Osteoblast (primary cell): ENCODE measurements at places on chromosomes 3 and 15. TPM values are rescaled to one million over a fixed set of nuclear protein-coding genes. Genes with fewer than 3 reads are reported as not detected.
A peak's percentile ranks its signal among the peaks of the same experiment; 100 is the strongest.

FBXL2 gene
- total RNA-seq: 23.2 and 23.6 TPM in 2 replicates

SLC22A14 gene
- 0.29 and 0.36 TPM in 2 replicates for total RNA-seq

GALNT15 gene
- 6.5 and 7.1 TPM in 2 replicates for total RNA-seq

GP5 gene
- total RNA-seq: 0.29 and 0.36 TPM in 2 replicates

SST gene
- total RNA-seq: not detected in 2 replicates

PGBD4 gene
- 1.8 and 2.1 TPM in 2 replicates for total RNA-seq

KNL1 gene
- 3.5 and 3.6 TPM in 2 replicates for total RNA-seq

HTR3E gene
- not detected in 2 replicates for total RNA-seq

DNA sequence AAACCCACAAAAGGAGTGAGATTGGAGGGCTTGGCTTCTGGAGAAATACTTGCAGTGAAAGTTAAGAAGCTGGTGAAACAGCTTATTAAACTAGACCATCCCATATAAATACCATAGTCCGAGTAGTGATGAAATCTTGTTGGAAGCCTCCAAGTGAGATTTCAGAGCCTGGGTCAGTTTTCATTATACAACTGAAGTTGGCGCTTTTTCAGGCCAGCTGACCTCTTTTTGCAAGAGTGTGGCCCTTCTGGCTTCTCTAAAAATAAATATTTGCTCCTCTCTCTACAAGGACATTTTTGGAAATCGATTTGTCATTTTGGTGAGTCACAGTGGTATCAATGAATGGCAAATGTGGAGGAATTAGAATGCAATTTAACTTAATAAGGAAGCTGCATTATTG is 51.2 kb upstream of the THRB start:
- no peak for DNase-seq
- H3K4me1 ChIP-seq: no peaks in the 10 kb centered on the region
- no peak overlapping the region for H3K4me3 ChIP-seq
- no peaks in the 10 kb centered on the region for H3K27me3 ChIP-seq

DNA sequence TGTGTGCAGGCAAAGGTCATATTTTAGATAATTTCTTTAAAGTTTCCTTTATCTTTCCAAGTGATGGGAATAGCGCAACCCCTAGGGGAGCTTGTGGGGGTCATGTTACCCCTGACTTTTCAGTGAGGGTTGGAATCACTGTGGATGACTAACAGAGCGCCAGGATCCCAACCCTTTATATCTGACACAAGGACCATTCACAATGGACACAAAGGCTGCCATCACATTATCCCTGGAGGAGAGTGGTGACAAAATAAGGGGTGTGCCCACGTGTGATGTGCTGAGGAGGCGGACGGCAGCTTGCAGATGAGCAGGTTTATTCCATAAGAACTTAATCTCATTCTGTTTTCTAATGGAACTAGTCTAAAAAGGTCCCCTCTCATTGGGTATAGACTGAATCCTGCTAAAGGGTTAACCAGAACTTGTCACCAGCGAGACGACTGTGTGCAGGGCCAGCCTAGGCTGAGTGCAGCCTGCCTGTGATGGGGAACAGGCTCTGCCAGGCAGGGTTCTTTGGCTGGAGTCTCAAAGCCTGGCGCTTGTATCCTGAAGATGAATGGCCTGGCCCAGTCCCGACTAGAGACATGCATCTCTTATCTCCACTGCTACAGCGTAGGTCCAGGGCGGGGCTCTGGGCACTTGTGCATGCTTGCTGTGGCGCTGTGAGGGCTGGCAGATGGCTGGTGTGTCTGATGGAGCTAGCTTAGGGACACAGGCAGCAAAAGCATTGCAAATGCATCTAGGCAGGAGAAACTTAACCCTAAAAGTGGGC is 50.2 kb downstream of the CHDH start:
- no peak overlapping the region for H3K27ac ChIP-seq
- H3K4me3 ChIP-seq: no peak overlapping the region
- DNase-seq: no peak
- peaks cover 1% of the 10 kb centered on the region for H3K27me3 ChIP-seq
- H3K36me3 ChIP-seq: no peaks in the 10 kb centered on the region
- H3K4me1 ChIP-seq: no peaks in the 10 kb centered on the region

DNA sequence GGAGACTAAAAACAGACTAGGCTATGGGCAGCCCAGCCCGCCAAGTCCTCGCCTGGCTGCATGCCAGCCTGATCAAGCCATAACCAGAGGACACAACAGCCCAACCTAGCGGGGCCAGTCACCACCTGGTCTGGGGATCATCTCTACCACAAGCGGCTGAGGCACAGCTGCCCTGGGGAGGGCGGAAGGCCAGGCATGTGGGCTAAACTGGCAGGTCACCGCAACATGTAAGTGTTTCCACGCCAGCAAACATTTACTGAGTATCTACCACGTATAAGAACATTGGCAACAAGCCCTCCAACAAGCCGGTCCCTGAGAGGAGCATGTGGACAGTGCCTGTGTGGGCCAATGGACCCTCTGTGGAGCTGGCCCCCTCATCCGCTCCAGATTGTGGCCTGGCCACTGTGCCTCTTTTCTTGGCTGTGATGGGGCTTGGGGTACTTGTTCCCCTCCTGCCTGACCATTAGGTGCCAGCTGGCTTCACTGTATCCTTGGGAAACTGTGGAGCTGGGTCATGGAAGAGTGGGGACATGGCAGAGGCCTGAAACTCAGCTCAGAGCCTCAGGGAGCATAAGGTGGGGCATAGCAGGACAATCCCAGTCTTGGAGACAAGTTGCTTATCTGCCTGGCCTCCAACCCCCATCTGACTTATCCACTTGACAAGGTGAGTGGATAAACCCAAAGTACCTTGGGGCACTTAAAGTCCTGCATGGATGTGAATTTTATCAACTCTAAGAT is 9.0 kb downstream of the UBXN7 start:
- peaks cover 8% of the 10 kb centered on the region for H3K36me3 ChIP-seq
- no peaks in the 10 kb centered on the region for H3K27me3 ChIP-seq
- DNase-seq: peak; percentile 39

DNA sequence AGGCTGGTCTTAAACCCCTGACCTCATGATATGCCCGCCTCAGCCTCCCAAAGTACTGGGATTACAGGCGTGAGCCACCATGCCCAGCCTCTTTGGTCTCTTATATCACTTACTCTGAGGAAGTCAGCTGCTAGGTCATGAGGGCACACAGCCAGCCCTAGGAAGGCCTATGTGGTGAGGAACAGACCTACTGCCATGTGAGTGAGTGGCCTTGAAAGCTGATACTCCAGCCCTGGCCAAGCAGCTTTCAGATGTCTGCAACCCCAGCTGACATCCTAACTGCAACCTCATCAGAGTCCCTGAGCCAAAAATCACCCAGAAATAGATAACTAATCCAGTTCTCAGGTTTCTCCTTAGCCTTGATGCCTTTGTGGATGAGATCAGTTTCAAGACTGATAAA is 224.3 kb downstream of the EDEM1 start:
- no peaks in the 10 kb centered on the region for H3K27me3 ChIP-seq
- no peak overlapping the region for H3K4me3 ChIP-seq
- DNase-seq: no peak

- H3K36me3 ChIP-seq: no peaks in the 10 kb centered on the region
- no peak overlapping the region for H3K27ac ChIP-seq
- DNase-seq: no peak
- no peaks in the 10 kb centered on the region for H3K4me1 ChIP-seq
Measured at GRCh38 chr3:127351775-127352350, 64.0 kb upstream of the PRR20G start.

GRCh38 chr3:42632146-42632545 is 21.4 kb upstream of the ZBTB47 start:
- H3K36me3 ChIP-seq: peaks cover 78% of the 10 kb centered on the region
- no peak for DNase-seq
- no peaks in the 10 kb centered on the region for H3K4me1 ChIP-seq
- H3K27me3 ChIP-seq: no peaks in the 10 kb centered on the region
- no peak overlapping the region for H3K27ac ChIP-seq

GRCh38 chr3:160945336-160945735 is 159.8 kb downstream of the B3GALNT1 start:
- no peaks in the 10 kb centered on the region for H3K4me1 ChIP-seq
- H3K4me3 ChIP-seq: no peak overlapping the region
- H3K27me3 ChIP-seq: peaks cover 3% of the 10 kb centered on the region
- H3K36me3 ChIP-seq: no peaks in the 10 kb centered on the region
- DNase-seq: no peak

DNA sequence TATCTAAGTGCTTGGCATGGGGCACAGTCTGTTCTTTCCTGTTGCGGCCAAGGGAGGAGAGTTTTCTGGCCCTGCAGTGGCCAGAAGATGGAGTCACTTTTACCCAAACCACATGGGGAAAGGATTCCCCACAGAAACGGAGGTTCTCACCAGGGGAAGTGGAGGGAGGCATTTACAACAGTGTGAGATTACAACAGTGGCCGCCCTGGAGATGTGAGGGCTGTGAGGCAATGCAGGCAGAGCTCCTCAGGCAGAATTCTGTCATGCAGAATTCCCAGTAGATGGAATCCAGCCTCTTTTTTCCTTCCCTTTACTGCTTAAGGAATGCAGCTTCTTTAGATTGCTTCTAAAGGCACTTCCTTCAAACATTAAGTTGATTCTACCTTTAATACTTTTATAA is 83.1 kb downstream of the CACNA1D start:
- no peaks in the 10 kb centered on the region for H3K36me3 ChIP-seq
- H3K4me3 ChIP-seq: no peak overlapping the region
- no peaks in the 10 kb centered on the region for H3K27me3 ChIP-seq
- no peak overlapping the region for H3K27ac ChIP-seq
- H3K4me1 ChIP-seq: no peaks in the 10 kb centered on the region
- DNase-seq: no peak

GRCh38 chr15:77753281-77753873 is 120.7 kb upstream of the LINGO1 start:
- no peaks in the 10 kb centered on the region for H3K27me3 ChIP-seq
- DNase-seq: peak; percentile 93
- no peaks in the 10 kb centered on the region for H3K4me1 ChIP-seq

DNA sequence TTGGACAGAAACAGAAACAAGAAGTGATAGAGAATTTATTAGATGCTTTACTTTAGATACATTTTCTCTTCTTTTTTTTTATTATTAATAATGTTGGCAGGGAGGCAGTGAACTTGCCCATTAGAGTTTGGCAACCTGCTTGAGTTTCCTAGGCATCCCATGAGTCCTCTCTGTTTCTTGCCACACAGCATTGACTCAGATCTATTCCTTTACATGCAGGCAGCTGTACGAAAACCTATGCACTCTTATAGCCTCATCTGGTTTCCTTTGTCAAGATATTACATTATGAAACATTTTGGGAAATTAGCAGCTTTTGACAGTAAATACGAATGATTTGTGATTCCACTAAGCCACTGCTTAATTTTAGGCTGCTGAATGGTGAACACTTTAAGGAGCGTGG is 23.3 kb downstream of the IL1RAP start:
- DNase-seq: no peak
- H3K4me1 ChIP-seq: peaks cover 22% of the 10 kb centered on the region
- no peaks in the 10 kb centered on the region for H3K36me3 ChIP-seq
- H3K27me3 ChIP-seq: no peaks in the 10 kb centered on the region
- no peak overlapping the region for H3K4me3 ChIP-seq
- H3K27ac ChIP-seq: no peak overlapping the region

- H3K27ac ChIP-seq: no peak within 1 kb of the TSS
- peak; percentile 97 for DNase-seq
- no peaks in the 10 kb centered on the region for H3K4me1 ChIP-seq
- peak within 1 kb of the TSS; percentile 58 for H3K4me3 ChIP-seq
- peaks cover 47% of the 10 kb centered on the region for H3K27me3 ChIP-seq
Measured at GRCh38 chr15:73753250-73754130, at the start of gene INSYN1. Gene INSYN1 (minus strand): TSS chr15:73753351. CDS start chr15:73751130, 2,221 bp downstream.

DNA sequence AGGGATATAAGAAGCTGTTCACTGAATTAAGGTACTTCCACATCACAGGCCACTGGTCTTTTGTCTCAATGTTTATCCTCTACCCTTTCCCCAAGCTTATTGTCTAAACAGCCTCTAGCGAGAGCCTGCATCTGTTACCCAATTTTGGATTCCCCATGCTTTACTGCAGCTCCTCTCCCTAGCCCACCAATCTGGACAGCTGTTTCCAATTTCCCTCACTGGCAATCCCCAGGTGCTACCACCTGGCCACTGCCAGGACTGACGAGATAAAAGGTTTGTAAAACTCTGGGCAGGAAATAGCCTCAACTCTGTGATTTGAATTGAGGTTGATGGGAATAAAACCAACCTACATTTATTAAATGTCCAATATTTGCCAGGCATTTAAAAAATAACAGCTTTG is 58.0 kb upstream of the TEX9 start:
- DNase-seq: no peak
- no peaks in the 10 kb centered on the region for H3K27me3 ChIP-seq
- no peak overlapping the region for H3K4me3 ChIP-seq
- H3K36me3 ChIP-seq: no peaks in the 10 kb centered on the region
- no peaks in the 10 kb centered on the region for H3K4me1 ChIP-seq

- no peak overlapping the region for H3K4me3 ChIP-seq
- no peak for DNase-seq
Measured at GRCh38 chr3:186299327-186299726, 62.7 kb downstream of the DGKG start.

DNA sequence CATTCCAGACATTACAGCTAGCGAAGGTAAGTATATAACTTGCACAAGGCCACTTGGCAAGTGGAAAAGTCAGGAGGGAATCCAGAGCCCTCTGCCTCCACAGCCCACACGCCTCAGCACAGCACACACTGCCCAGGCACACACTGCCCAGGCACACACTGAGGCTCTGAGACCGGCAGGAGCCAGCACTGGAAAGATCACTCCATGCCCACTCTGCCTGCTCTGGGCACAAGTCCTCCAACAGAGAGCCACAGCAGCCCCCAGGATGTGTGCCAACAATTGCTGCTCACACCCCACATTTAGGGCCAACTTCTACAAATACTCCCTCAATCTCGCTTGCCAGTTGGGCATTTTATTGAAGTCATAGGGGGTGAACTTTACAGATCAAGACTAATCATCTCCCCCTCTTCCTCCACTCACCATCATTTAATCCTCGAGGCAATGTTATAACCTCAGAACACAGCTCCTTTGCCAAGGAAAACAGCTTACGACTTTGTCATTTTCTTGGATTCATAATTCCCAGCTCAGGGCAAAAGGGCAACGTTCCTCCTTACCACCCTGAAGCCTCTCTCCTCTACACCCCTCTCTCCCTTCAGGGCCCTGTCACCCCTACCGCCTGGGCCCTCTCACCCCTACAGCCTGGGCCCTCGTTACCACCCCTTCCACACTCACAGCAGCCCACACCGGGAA is 53.0 kb upstream of the TPM1 start:
- peaks cover 23% of the 10 kb centered on the region for H3K4me1 ChIP-seq
- H3K36me3 ChIP-seq: no peaks in the 10 kb centered on the region
- H3K27ac ChIP-seq: peak overlapping the region; percentile 47
- peak; percentile 71 for DNase-seq

- H3K4me3 ChIP-seq: no peak overlapping the region
- no peak overlapping the region for H3K27ac ChIP-seq
- H3K4me1 ChIP-seq: peaks cover 14% of the 10 kb centered on the region
Measured at GRCh38 chr15:99157456-99157855, 52.6 kb downstream of the SYNM start.

DNA sequence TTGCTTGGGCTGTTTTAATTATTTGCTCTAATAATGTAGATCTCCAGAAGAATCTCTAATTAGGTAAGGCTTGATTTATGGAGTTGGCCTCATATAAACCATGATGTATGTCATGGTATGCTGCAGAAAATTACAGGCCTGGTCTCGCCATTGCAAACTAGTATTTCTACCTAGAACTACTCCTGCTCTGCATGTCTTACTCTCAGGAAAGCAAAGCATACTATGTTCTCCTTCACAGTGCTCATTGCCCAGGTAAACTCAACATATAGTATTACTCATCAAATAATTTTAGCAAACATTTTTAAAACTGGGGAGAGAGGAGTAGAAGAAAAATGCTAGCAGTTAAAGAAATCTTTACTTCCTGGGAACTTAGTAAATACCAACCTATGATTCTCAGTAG is 90.7 kb downstream of the FILIP1L start:
- H3K36me3 ChIP-seq: no peaks in the 10 kb centered on the region
- peak overlapping the region; percentile 71 for H3K27ac ChIP-seq
- DNase-seq: no peak
- no peak overlapping the region for H3K4me3 ChIP-seq
- peaks cover 42% of the 10 kb centered on the region for H3K4me1 ChIP-seq
- H3K27me3 ChIP-seq: no peaks in the 10 kb centered on the region
